ENCODE measurements at places on chromosomes 6 and 20. TPM values are rescaled to one million over a fixed set of nuclear protein-coding genes. Genes with fewer than 3 reads are reported as not detected.

DNA sequence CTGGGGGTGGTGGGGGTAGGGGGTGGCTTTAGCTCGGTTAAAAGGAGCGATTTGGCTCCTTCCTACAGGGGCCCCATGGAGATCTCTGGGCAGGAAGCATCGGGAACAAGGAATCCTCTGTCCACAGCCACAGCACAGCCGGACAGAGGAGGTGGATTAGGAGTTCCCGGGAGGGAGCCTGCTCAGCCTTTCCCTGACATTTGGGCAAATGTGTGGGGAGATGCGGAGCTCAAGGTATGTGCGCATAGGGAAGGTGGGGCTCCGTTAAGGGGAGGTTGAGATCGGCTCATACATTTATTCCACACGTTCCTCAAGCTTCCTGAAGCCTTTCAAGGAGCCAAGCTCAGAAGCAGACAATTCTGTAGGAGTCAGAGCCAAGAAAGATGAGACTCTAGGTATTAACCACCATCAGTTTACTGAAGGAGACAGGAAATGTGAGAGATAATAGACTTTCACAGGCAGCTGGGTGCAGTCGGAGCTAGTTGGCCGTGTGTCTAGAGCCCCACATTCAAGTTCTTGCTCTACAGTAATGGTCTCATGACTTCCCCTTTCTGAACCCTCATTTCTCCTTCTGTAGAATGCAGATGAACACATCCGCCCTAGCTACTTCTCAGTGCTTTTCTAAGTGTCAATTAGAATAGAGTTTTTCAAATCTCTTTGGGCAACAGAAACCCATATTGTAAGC, 40.8 kb upstream of the EPB41L1 start:
- no peak for DNase-seq

The FKBP1C gene
- total RNA-seq = 0.97 TPM

DNA sequence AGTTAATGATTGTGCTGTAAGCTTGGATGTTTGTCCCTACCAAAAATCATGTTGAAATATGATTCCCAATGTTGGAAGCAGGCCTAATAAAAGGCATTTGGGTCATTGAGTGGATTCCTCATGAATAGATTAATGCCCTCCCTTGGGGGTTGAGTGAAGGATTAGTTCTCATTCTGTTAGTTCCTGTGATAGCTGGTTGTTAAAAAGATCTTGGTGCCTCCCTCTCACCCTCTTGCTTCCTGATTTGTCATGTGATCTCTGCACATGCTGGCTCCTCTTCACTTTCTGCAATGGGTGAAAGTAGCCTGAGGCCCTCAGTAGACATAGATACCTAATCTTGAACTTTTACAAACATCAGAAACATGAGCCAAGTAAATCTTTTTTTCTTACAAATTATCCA, 115.6 kb upstream of the HCRTR2 start:
- no peak for DNase-seq

GRCh38 chr6:25050356-25050755, 114.6 kb upstream of the RIPOR2 start:
- no peak for DNase-seq

The SOBP gene
- 7.6 TPM for total RNA-seq

The OR2J3 gene
- total RNA-seq = not detected

The MYLK2 gene
- total RNA-seq = 0.27 TPM

The TRERF1 gene
- total RNA-seq = 20.3 TPM

GRCh38 chr20:2604506-2604835, 48.0 kb upstream of the NOP56 start:
- DNase-seq = no peak

DNA sequence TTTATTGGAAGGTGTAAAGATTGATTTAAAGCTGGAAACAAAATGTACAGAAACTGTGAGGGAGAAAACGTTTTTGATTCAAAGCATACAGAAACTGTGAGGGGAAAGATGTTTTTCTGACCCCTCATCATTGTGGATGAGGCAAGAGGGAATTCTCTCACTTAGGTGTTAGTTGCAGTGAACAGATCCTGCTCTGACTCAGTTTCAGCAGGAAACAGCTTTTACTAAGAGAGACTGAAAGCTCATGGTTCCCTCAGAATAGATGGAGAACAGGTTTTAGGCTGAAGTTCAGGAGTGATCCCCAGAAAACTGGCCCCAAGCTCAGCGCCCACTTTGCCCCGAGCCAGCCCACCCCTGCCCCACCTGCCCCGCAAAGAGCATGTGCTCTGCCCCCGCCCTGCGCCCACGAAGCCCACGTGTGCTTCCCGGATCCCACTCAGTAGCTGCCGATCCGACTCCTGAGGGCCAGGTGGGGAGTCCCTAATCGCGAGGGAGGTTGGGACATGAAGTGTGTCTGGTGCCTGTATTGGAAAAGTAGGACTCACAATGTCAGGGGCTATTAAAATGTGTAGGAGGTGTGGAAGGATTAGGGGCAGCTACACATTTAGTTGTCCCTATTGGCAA, 41.2 kb downstream of the DUSP22 start:
- no peak for DNase-seq

GRCh38 chr6:31750411-31751022, 10.7 kb downstream of the MSH5 start:
- DNase-seq = no peak
